Left kidney (tissue), 8 donors: ENCODE measurements at places on chromosomes 16 and 17.
A peak's percentile ranks its signal among the peaks of the same experiment; 100 is the strongest.

DNA sequence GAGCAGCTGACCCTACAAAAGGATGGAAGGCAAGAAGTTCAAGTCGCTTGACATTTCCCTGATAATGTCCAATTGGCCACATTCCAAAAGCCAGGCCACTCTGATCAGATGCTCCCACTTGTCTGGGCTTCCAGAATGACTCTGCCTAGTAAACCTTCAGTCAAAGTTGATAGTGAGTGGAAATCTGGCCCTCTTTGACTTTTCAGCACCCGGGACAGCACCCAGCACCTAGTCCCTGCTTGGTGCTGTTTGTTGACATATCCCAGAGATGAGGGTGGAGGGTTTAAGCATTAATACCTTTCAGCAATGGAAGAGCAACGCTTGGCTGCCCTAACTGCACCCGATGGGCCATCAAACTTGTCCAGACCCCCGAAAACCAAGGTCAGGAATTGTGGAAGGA is 131.3 kb downstream of the AIPL1 start:
- DNase-seq = peak; percentile 65

DNA sequence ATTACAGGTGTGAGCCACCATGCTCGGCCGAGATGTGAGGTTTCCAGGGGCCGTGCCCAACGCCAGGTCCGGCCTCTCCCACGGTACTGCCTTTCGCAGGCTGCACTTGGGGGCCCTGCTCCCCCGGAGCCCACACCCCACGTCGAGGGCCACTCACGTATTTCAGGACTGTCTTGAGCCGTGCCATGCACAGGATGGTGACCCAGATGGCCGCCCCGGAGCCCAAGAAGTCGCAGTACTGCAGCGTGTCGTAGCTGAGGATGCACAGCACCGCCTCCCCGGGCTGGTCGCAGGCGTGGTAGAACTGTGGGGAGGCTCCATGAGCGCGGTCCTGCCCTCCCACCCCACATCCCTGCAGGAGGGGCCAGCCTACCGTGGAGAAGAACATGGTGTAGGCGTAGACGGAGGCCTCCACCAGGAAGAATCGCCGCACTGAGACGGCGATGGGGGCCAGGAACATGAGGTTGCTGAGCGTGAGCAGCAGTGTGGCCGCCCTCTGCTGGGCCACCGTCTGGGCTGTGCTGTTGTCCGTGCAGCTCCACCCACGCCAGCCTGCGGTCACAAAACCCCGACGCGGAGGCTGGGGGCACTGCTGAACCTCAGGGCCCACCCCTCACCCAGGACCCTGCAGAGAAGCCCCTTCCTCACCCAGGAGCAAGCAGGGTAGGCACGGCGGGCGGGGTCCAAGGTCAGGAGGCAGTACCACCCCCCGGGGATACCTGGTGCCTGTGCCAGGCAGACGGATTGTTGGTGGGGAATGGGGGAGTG is 3.7 kb upstream of the MRPL28 start:
- DNase-seq = no peak

DNA sequence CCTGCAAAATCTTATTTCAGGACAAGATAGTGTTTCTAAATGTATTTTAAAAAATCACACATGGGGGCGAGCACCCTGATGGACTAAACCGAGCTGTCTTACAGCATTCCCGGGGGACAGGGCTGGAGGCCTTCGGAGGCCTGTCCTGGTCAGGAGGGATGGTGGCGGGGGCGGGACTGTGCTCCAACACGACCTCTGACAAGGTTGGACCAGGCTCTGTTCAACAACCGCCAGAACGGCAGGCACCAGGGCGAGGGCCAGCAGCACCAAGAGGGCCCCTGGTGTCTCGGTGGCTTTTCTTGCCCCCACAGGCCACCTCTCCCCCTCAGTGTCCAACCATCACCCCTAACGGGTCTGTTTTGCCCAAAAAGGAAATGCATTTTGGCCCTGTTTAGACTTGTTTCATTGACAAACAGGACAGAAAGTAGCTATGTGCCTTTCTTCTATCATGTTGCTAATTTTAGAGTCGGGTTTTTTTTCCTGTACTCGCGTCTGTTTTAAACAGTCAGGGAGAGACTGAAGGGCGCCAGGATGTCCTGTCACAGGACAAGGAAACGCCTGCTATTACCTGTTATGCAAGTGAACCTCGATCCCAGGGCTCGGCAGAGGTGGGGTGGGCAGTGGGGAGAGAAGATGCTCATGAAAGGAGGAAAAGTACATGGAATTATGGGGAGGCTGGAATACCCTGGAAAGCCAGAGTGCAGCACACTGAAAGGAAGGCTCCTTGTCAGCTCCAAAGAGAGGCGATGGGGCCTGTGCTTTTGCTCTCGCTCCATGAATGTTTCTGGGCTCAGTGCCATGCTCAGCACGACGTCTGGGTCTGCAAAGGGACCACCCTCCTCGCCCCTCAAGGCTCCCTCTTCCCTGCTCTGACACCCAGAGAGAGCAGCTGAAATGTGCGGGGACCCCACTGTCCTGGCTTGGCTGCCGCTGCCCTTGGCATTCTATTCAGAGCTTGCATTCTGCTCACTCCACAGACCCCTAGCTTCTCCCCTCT is 11.9 kb downstream of the TMEM204 start:
- DNase-seq = no peak

DNA sequence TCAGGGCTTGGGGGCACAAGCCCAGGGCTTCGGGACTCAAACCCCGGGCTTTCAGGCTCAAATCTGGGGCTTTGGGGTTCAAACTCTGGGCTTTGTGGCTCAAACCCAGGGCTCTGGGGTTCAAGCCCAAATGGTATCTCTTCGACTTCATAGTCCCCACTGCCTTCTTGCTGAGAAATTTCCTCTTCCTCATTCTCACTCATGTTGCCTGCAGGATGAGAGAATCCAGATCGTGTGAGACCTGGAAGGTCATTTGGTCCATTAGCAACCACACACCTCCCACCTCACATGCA is 576 bp downstream of the ZNF768 start:
- no peak for DNase-seq

DNA sequence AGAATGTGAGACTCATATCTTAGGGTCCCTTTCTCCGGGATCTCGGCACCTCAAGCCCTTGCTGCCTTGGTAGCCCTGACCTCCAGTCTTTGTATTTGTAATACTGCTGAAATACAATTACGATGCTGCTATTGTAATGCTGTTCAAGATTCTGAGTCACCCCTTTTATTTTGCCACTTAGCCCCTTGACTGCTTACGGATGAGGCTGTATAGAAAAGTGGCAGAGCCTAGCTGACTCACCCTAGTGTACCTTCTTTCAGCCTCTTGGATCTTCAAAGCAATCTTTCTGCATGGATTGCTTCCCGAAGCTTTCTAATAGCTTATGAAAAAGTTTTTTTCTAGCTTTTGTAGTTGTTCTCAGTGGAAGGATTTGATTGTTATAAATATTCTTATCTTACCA is 187.9 kb downstream of the KCNJ2 start:
- no peak for DNase-seq

DNA sequence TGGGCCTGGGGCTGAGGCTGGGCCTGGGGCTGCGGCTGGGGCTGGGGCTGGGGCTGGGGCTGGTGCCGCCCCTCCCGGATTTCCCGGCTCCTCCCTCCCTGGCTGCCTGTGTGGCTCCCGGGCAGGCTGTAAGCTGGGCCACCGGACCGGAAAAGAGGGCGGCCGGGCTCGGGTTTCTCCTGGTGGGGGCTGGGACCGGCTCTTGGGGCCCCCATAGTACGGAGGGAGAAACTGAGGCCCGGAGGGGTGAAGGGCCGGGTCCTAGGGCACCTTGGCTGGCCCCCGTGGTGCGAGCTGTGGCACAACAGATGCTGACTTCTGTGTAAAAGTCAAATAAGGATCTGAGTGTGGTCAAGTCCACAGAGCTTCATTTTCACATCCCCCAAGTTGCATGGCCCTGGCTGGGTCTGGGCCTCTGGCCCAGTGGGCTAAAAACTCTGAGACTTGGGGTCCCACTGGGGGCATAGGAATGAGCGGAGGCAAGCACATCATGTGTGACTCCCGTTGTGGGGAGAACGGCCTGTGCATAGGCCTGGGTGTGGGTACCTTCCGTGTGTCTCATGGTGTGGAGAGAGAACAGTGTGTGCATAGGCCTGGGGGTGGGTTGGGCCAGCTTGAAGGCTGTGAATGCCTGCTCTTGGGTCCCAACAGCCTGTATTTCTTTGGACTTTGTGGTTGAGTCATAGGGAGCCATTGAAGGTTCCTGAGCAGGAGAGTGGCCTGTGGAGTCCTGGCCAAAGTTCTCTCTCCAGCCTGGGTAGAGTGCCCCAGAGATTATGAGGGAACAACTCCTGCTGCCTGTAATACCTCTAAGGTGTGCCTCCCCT is 123.9 kb upstream of the CIBAR2 start:
- no peak for DNase-seq

GRCh38 chr17:75684249-75684648 is 17.1 kb downstream of the SAP30BP start:
- no peak for DNase-seq

GRCh38 chr16:31016018-31016417 is 5.6 kb upstream of the STX1B start:
- no peak for DNase-seq

DNA sequence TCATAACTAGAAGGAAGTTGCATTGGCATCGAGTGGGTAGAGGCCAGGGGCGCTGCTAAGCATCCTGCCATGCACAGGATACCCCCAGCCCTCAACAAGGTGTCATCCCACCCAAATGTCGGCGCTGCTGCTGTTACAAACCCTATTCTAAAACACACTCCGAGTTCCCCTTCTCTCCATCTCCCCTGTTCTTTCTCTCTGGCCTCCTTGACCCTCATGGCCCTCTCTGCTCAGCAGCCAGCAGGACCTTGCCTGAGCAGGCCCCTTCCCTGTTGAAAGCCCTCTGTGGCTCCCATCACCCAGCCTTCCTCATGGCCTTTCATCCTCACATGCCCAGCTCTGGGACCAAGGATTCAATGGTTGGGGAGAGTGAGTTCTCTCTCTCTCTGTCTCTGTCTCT is 22.3 kb upstream of the CACNG5 start:
- DNase-seq = no peak

GRCh38 chr17:17391668-17392370 is 85.0 kb upstream of the MED9 start:
- no peak for DNase-seq

DNA sequence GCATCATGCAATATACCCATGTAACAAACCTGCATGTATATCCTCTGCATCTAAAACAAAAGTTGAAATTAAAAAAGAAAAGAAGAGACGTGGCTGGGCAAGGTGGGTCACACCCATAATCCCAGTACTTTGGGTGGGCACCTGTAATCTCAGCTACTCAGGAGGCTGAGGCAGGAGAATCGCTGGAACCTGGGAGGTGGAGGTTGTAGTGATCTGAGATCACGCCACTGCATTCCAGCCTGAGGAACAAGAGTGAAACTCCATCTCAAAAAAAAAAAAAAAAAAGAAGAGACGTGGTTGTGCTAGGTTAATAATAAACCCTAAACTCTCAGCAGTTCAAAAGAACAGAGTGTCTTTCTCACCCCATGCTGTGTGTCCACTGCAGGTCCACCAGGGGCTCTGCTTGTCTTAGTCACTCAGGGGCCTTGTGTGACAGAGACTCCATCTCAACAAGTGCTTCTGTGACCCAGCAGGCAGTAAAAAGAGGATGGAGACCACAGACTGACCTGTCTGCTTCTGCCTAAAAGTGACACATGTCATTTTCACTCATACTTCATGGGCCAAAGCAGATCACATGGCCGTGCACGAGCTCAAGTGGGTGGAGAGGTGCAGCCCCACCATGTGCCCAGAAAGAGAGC is 22.3 kb upstream of the N4BP1 start:
- no peak for DNase-seq

DNA sequence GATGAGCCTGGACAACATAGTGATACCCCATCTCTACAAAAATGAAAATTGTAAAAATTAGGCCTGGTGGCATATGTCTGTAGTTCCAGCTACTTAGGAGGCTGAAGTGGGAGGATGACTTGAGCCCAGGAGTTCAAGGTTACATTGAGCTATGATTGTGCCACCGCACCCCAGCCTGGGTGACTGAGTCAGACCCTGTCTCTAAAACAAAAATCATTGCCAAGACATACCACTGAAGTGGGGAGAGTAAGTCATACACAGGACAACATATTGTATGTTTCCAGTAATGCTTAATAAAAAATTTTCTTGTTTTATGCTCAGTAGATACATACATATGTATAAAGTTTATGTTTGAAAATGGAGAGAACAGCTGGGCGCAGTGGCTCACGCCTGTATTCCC is 39.2 kb downstream of the NDE1 start:
- no peak for DNase-seq

- no peak for DNase-seq
These were observed 20.2 kb upstream of the OR3A1 start for GRCh38 chr17:3318336-3318735.

- no peak for DNase-seq
These were observed 37.8 kb downstream of the YWHAE start for GRCh38 chr17:1362065-1362848.

DNA sequence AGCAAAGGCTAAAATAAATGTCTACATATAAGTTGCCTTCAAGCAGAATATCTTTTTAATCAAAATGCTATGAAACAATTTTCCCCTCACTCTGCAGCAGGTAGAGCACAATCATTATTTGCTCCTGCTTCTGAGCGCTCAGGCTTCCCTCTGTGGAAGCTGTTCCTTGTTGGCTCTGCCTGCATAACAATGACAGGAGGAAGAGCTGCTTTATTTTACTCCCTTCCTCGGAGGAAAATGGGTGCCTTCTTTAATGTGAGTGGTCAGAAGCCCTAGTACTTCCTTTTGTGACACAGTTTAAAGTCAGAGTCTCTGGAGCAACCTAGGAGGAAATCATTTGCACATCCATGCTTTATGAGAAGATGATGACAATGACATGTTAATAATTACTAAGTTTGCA is 492.1 kb downstream of the CDH8 start:
- no peak for DNase-seq

DNA sequence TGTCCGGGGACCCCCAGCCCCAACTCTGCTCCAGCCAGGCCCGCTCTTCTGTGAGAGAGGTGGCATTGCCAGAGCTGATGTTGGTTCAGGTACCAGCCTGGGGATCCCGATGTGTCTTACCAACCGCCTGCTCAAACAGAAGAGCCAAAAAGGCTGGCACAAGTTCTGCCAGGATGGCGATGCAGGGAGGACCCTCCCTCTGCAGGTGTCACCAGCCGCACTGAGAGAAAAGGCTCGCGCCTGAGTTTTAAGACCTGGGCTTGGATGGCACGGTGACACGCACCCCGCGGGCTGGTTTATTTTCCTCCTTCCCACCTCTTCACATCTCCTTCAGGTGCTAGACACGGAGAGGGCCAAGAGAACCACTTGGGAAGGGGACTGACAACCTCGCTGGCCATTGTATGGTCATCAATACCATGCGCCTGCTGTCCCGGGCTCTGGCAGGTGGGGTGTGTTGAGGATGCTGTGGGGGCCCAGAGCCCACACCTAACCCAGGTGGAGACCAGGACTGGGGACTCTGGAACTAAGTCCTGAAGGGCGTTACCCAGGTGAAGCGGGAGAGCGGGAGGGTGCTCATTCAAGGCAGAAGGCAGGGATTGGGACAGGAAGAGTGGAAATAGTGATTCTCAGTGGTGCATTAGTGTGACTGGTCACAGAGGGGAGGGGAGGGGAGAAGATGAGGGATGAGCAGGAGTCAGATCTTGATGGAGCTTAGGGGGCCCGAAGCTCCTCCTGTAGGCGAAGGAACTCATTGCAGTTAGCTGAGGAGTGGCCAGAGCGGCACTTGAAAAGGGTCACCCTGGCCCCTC is 16.3 kb downstream of the FOXJ1 start:
- DNase-seq = no peak

- no peak for DNase-seq
These were observed 3.2 kb downstream of the HBM start for GRCh38 chr16:169014-169413.

- DNase-seq = no peak
These were observed 26.4 kb upstream of the NXPH3 start for GRCh38 chr17:49549311-49549605.

GRCh38 chr17:57445772-57446472 is 189.6 kb downstream of the MSI2 start:
- DNase-seq = no peak
